ENCODE measurements at places on chromosomes 4 and X.
A peak's percentile ranks its signal among the peaks of the same experiment; 100 is the strongest.

DNA sequence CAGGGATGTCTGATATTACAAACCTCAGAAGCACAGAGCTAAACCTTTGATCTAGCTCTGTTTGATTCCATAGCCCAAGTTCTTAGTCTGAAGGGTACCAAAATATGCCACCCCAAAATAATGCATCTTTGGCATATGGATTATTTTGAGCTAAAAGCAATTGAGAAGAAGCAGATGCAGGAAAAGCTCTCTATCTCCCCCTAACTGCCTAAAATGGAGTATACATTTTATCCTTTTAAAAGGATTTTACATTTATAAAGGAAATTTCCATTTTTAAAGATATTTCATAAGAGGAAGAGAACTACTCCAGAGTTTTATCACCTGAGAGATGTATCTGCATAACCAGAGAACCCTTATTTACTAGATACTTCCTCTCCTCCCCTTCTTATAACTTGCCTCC lies 158.7 kb downstream of the ZNF674 start:
- DNase-seq: no peak

DNA sequence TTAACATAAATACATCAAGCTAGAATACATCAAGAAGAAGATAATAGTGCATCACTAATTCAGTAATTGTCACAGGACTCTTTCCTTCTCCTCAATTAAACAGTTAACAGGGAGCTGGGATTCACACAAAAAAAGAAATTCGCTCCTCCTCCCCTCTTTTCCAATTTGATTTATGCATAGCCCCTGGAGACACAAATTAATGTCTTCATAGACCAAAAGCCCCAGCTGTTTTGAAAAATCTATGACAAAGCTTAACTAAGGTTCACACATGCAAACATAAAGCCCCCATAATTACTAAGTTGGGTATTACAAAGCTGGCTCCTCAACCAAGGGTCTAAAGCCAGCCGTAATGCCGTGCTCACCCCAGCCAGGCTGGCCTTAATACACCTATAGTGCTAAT lies 61.2 kb downstream of the ENOX2 start:
- DNase-seq: no peak

DNA sequence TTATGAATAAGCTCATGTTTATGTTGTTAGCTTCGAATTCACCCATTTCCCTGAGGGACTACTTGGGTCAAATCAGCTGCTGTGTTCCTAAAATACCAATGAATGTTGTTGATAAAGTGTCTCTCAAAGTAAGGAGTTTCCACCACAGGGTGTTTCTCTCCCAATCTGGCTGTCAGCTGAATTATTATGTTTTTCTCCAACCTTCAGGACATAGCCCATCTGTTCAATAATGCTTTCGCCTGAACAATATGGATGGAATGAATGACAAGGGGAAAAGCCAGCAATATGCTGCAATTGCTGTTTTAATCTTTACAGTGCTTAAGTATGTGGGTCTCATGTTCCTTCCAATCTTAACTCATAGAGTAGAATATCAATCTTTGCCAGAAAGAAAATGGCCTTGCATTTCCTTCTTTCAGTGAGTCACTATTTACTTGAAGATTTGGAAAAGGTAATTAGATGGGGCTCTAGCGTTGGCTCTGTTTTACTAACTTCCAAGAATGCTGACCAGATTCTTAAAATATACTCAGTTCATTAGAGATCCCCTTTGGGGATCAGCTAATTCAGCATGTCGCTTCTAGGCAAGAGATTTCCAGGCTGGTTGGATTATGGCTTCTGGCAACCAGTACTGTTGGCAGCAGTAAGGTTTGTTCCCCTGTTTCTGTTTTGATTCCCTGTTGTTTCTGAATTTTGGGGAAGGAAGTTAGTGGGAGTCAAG lies 410.5 kb downstream of the PPP3CA start:
- no peak for DNase-seq

- no peak for DNase-seq
Observed at GRCh38 chr4:158801066-158801465, 32.2 kb downstream of the FNIP2 start.

- no peak for DNase-seq
Observed at GRCh38 chrX:111868726-111869638, 7.0 kb upstream of the TRPC5OS start.

DNA sequence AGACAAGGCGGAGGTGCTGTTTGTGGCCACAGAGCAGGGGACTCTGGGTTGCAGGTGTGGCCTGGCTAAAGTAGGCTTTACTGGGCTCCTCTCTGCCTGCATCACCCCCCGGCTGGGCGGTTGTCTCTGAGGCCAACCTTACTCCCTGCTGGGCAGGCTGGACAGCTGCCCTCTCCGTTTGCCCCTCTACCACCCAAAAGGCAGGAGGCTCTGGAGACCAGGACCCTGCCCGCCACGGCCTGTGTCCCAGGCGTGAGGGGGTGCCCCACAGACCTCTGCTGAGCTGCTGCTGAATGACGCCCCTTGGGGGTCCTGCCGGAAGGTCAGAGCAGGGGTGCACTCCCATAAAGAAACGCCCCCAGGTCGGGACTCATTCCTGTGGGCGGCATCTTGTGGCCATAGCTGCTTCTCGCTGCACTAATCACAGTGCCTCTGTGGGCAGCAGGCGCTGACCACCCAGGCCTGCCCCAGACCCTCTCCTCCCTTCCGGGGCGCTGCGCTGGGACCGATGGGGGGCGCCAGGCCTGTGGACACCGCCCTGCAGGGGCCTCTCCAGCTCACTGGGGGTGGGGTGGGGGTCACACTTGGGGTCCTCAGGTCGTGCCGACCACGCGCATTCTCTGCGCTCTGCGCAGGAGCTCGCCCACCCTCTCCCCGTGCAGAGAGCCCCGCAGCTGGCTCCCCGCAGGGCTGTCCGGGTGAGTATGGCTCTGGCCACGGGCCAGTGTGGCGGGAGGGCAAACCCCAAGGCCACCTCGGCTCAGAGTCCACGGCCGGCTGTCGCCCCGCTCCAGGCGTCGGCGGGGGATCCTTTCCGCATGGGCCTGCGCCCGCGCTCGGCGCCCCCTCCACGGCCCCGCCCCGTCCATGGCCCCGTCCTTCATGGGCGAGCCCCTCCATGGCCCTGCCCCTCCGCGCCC lies 920 bp downstream of the HTT-AS start:
- DNase-seq: peak; percentile 70

DNA sequence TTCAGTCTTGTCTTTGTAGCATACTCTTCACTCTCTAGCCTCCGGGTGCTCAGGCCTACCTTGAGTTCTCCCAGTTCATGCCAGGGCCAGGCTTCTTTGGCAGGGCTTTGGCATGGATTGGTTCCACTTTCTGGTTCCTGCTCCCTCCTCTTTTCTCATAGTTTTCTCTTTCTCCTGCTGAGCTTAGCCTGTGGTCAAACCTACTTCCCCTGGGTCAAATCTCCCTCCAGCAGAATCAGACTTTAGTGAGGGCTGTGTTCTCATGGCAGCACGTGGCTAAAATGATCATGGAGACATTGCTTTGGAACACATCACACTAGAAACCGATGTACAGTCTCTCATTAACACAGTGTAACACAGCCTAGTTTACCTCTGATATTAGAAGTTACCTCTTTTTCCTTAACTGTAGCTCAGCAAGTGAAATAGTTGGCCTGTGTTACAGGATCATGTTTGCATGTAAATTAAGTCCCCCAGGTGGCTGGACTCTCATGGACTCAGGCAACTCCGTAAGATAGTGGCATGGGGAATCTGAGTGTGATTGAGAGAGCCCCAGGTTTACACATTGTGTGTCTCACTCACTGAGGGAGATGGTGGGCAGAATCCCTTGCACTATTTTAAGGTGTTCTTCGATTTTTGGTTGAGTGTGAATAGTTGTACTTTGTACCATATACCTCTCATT lies 13.3 kb downstream of the RAB9A start:
- no peak for DNase-seq

DNA sequence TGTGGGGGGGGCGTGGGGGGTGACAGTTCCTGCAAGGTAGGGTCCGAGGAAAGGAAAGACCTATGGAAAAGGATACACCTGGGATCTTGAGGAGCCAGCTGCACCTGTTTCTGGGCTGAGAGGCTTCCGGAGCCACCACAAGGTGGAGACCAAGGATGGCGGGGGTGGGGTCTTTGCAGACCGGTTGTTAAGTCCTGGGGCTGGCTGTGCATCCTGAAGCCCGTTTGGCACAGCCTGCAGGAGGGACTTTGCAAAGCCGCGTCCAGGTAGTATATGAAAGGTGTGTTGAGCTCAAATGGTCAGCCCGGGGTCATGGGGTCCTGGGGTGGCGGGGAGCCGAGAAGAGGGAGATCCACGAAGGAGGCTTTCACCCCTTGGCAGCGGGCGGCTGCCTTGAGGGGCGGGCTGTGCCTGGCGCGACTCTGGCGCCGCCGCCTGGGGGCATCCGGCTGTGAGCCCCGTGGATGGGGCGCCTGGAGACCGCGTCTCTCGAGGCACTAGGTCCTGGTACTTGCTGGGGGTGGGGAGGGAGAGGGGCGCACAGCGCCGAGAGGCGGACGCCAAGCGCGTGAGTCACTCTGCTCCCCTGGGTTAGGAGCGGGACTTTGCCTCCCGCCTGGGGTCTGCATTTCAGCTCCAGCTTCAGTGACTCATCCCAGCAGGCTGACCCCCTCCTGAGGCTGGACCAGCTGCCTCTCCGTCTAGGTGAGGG lies 58.2 kb upstream of the DYNLT3 start:
- DNase-seq: no peak

DNA sequence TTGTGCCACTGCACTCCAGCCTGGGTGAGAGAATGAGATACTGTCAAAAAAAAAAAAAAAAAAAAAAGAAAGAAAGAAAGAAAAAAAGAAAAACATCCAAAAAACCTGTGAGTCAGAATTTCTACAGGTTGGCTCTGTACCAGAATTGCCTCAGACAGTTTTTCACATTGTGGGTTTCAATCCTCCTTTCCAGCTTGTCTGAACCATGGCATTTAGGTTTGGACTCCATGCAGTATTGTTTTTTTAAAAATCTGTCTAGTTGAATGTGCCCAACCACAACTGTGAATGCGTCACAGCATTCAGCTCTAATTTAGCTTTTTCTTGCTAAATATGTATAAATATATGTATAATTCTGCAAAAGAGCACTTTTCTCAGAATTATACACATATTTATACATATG lies 31.4 kb upstream of the ARSH start:
- DNase-seq: no peak

GRCh38 chrX:118740276-118740889 lies 13.0 kb downstream of the IL13RA1 start:
- no peak for DNase-seq

DNA sequence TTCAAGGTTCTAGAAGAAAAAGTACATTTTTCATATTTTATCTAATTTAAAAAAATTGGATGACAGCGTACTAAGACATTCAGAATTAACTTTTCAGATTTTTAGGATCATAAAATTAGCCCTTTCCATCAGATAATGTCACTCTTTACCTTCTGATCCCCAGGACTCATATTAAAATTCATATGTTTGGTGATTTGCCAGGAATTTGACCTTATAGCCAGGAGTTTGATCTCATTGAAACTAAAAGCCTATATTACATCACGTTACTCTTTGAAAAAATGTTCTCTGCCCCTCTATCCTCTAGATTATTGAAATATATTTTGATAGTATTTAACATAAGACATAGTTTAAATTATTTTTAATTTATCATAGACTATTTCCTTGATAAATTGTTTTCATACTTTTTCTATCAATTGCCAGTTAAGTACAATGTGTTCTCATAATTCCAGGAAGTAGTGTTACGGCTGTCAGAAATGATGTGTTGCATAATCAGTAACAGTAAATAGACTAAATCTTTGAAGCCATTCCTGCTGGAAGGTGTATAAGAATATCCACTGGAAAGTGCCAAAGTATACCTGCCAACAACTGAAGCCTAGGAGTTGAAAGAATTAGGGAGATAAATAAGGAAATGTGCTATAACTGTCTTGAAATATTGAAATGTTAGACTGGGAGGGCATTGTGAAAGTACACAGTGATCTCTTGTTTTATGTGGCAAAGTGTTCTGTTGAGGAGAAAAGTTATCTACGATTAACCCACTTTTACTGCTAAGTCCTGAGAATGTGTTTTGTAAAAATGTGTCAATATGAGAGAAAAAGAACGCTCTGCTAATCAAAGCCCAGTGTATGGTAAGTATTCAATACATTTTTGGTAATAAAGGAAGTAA lies 32.9 kb upstream of the PDGFC start:
- no peak for DNase-seq

DNA sequence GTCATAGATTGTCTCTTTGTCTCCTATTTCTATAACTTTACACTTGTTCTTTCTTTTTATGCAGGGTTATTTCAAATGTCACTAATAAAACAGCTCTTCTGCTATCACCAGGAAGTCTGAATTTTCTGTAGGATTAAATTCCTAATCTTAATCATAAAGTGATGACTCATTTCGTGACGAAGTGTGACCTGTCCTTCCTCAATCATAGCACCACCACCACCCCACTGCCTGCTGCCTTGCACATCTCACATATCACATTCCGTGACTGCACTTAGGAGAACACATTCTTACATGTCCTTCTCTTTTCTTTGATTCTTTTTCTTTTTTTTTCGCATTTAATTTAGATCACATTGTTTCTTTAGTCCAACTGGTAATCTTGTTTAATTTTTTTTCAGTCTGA lies 57.7 kb upstream of the UGT2B7 start:
- no peak for DNase-seq

DNA sequence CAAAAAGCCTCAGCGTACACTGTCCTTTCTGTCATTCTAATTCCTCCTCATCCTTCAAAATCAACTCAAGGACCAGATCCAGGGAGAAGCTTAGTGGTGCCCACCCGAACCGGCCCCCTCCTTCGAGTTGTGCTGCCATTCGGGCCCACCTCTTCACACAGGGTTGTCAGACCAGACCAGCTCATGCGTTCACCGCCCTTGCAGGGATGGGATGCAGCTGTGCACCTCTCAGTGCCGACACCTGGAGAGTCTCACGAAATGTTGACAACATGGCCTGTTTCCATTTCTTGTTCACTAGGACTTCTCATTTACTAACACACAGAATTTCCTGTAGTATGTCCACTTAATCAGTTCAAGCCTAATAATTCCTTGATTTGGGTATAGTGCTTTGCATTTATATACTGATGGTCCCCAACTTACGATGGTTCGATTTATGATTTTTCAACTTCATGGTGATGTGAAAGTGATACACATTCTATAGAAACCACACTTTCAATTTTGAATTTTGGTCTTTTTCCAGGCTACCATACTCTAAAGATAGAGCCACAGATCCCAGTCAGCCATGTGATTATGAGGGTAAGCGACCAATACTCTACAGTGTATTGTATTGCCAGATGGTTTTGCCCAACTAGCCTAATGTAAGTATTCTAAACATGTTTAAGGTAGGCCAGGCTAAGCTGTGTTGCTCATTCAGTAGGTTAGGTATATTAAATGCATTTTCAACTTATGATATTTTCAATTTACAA lies 23.3 kb downstream of the PKD2 start:
- DNase-seq: no peak

DNA sequence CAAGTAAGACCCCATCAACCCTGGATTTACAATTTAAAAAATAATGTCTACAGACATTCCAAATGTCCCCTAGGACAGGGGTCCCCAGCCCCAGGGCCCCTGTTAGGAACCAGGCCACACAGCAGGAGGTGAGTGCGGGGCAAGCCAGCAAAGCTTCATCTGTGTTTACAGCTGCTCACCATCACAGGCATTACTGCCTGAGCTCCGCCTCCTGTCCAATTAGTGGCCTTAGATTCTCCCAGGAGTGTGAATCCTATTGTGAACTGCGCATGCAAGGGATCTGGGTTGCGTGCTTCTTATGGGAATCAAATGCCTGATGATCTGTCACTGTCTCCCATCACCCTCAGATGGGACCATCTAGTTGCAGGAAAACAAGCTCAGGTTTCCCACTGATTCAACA lies 146.1 kb downstream of the ATP10D start:
- DNase-seq: no peak

All from tibial artery (tissue), 4 donors.